ENCODE measurements at places on chromosomes 16 and 17.
A peak's percentile ranks its signal among the peaks of the same experiment; 100 is the strongest.

- peak; percentile 85 for DNase-seq
Observed at GRCh38 chr17:58786586-58787295, 31.1 kb downstream of the PPM1E start.

GRCh38 chr16:86865851-86866662 is 287.7 kb downstream of the FOXL1 start:
- DNase-seq: peak; percentile 28

DNA sequence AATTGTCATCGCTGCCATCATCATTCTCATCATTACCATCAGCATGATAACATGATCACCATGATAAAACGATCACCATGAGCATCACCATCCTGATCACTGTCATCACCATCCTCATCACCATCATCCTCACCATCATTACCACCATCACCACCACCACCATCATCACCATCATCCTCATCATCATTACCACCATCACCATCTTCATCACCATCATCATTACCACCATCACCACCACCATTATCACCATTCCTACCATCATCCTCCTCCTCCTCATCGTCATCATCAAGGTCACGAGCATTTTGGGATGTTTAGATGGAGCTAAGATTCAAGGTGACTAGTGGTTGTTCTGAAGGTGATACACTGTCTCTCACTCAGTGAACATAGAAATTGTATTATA is 221.0 kb downstream of the FOXL1 start:
- no peak for DNase-seq

- no peak for DNase-seq
Observed at GRCh38 chr17:34596920-34597319, 17.5 kb downstream of the TMEM132E start.

GRCh38 chr16:83714286-83714685 is 93.5 kb upstream of the HSBP1 start:
- peak; percentile 9 for DNase-seq

DNA sequence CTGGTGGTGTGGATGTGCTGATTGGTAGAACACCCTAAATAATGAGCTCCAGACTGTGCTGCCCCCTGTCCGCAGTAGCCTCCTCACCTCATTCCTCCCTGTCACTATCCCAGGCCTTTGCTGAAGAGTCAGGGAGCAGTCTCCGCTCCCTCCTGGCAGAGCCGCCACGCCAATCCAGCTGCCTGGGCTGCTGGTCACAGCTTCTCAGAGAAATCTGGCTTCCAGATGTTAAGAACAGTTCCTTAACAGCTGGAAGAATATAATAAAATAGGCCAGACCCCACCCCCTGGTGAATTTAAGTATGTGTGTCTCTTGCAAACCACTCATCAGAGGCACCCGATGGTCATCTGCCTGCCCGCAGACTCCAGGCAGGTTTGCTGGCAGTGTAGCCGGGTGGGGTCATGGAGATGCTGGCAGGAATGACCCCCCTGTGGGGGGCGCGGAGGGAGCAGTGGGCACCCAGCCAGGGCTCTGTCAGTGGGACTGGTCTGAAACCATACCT is 161.0 kb downstream of the CCDC182 start:
- DNase-seq: peak; percentile 80

- DNase-seq: no peak
Observed at GRCh38 chr16:84196727-84197394, 5.9 kb downstream of the ADAD2 start.

- DNase-seq: no peak
Observed at GRCh38 chr16:68074850-68075555, 10.2 kb upstream of the NFATC3 start.

DNA sequence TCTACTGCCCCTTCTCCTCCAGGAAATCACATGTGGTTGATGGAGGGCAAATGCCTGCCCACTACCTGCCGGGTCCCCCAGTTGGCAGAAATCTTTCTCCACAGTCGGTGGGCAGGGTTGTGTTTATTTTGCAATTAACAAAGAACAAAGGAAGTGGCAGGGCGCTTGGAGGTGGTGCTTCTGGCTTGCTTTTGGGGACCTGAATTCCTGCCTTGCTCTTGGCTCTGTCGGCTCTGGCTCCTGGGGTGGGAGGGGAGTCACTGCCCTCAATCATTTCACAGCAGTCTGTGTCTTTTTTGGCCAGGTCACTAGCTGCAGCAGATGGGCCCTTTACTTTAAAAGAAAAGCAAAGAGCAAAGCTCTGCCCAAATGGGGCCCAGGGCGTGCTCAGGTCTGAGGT is 69.2 kb downstream of the C16orf78 start:
- no peak for DNase-seq
